NCI-H187 (cell line): ENCODE measurements at places on chromosomes 5 and 9.

DNA sequence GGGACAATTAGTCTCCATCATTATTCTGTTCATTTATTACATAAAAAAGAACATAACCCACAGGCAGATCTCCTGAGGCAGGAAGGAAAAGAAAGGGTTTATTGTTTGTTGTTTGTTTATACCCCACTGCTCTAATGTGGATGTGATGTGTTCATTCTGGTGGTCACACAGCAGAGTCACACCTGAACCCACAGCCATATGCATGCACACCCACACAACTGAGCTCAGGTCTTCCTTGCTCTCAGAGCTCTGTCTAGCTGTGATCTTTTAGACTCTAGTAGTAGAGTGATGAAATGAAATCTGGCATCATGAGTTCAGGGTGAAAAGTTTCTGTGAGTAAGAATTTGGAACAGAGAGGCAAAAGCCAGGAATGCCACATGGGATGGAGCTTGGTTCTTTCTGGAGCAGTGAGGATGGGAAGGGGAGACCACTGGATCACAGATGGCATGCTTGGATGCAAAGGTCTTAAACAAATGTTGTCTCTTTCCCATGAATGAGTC, 227.0 kb downstream of the PAPPA start:
- DNase-seq, result no peak

DNA sequence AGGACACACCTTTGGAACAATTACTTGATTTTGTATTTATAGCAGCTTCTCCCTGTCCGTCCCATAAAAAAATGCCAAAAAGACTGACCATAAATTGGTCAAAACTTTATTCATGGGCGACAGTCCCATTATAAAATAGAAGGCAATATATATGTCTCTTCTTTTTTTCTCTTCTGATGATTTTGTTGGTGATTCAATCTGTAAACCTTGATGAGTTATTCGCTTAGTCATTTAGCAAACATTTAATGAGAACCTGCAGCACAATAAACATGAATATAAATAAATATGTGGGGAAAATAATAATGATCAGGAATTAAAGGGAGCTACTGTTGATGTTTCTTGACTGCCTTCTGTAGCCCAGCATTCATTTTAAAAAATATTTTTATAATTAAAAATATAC, 356.4 kb upstream of the ACTBL2 start:
- DNase-seq, result no peak

- no peak for DNase-seq
Observed at GRCh38 chr9:371349-371748, 156.7 kb downstream of the DOCK8 start.

DNA sequence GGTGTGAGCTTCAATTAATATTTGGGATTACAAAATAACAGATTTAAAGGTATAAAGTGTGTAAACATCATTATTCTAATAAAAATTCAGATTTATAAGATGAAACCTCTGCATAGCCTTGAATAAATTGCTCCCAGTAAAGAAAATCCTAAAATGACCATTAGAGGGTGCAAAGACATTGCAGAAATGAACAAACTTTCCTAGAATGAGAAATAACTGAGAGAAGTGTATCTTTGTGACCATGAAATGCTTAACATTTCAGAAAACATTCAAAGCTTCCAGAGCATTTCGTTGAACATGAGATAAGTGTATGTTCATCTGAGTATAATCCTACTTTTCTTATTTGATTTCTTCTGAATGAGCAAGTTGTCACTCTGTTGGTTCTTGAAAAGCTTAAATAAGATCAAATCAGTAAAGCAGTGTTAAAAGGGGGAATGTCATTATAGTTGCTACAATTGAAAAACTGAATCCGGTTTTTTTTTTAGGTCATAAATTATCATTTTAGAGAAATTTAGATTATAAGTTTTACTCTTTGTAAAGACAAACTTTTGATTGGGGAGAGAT, 24.7 kb upstream of the NUDT12 start:
- DNase-seq, result no peak

- DNase-seq, result no peak
Observed at GRCh38 chr5:68074048-68074632, 141.4 kb upstream of the PIK3R1 start.

GRCh38 chr9:37583522-37584121, 7.4 kb upstream of the FBXO10 start:
- DNase-seq, result no peak

DNA sequence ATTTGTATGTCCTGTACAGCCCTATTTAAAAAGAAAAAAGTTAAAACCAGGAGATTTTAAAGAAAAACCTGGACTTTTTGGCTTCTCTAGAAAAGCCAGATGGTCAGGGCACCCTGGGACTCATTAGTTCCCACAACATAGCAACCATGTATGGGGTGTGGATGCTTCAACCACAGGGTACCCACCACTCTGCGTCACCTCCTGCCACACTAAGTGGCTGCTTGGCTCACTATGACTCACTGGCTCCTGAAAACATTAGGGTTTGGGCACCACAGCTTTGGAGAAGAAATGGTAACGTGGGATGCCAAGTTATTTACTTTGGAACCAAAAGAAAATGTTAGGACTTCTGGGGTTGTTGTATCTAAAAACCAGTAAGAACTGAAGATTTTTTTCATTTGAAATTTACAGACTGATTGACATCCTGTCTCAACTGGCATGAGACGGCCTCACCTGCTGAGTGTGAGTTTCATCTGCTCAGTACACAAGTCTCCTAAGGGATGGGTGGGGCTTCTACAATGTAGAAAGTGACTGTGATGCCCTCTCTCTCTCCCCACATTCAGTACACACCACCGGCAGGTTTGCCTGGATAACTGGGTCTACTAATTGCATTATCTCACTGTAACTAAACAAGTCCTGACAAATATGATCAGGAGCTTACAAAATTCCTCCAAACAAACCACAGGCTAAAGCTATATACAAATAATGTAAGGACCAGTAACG, 103.9 kb downstream of the ESM1 start:
- DNase-seq, result no peak

DNA sequence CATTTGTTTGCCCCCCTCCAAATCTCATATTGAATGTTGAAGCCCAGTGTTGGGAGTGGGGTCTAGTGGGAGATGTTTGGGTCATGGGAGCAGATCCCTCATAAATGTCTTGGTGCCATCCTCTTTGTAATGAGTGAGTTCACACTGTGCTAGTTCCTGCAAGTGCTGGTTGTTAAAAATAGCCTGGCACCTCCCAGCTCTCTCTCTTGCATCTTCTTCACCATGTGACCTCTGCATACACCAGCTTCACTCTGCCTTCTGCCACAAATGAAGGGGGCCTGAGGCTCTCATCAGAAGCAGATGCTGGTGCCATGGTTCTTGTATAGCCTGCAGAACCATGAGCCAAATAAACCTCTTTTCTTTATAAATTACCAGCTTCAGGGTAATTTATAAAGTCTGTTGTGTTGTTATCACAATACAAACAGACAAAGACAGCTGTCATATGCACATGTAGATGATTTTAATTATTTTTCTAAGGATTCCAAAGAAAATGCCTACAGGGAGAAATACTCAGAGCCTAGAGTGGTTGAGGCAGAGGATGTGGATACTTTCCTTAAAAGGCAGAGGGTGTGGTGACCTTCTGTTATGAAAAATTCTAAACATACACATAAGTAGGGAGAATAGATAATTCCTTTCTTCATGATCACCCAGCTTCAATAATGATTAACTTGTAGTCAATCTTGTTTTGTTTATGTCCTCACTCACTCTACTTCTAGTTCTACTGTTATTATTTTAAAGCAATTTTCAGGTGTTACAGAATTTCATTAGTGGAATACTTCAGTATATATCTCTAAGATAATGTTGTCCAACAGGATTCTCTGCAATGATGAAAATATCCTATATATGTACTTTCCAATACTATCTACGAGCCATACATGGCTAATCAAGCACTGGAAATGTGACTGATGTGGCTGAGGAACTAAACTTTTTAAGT, 75.1 kb upstream of the RANBP6 start:
- no peak for DNase-seq
